T-helper 17 cell (primary cell): ENCODE measurements at places on chromosomes 3 and 15.
A peak's percentile ranks its signal among the peaks of the same experiment; 100 is the strongest.

DNA sequence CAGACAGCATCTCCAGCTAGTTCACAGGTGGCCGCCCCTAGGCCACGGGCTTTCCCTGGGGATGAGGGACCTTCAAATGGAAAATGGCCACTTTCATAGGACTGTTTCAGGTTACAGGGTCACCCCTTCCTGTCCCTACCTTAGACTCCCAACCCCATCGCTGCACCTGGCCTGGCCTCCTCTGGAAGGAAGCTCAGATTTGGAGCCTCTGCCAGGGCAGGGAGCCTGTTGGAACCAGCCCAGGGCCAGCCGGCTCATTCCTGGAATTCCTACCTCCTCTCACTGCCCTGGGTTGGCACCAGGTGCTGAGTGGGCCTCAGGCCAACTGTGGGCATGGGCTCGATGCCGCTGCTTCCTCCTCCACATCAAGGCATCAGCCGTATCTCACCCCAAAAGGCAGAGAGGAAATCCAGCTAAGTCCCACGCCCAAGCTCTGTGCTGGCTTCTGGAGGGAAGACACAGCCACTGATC is 42.2 kb downstream of the KLHL25 start:
- H3K27me3 ChIP-seq, result no peaks in the 10 kb centered on the region
- H3K4me3 ChIP-seq, result no peak overlapping the region
- DNase-seq, result no peak
- H3K27ac ChIP-seq, result peak overlapping the region; percentile 85
- no peaks in the 10 kb centered on the region for H3K36me3 ChIP-seq
- H3K4me1 ChIP-seq, result peaks cover 22% of the 10 kb centered on the region

- H3K36me3 ChIP-seq, result no peaks in the 10 kb centered on the region
- H3K4me1 ChIP-seq, result peaks cover 21% of the 10 kb centered on the region
- H3K4me3 ChIP-seq, result no peak overlapping the region
- peak; percentile 29 for DNase-seq
- peak overlapping the region; percentile 91 for H3K27ac ChIP-seq
Observed at GRCh38 chr15:65916664-65917406, 47.5 kb downstream of the RAB11A start.

- H3K27me3 ChIP-seq, result no peaks in the 10 kb centered on the region
- no peak for DNase-seq
- peaks cover 43% of the 10 kb centered on the region for H3K4me1 ChIP-seq
- H3K36me3 ChIP-seq, result peaks cover 10% of the 10 kb centered on the region
- H3K4me3 ChIP-seq, result peak overlapping the region; percentile 99
- peak overlapping the region; percentile 99 for H3K27ac ChIP-seq
Observed at GRCh38 chr15:60477916-60478565, 901 bp downstream of the ICE2 start.

DNA sequence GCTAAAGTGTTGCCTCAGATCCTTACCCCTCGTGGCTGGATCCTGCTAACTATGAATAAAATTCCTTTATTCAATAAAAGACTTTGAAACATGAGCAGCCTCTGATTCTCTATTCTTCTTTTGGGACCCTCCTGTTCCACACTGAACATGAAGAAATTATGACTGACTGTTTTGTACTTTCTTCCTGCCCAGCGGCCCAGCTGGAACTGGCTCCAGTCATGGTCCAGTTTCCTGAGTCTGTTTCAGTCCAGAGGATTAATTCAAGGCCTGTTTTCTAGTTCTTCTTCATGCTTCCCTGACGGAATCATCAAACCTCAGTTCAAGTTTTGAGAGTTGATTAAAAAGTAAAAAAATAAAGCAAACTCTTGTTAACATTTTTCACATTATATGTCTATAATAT is 52.6 kb upstream of the CP start:
- H3K27ac ChIP-seq, result no peak overlapping the region
- no peak for DNase-seq
- no peaks in the 10 kb centered on the region for H3K36me3 ChIP-seq
- no peak overlapping the region for H3K4me3 ChIP-seq
- peaks cover 9% of the 10 kb centered on the region for H3K4me1 ChIP-seq

GRCh38 chr15:83248151-83249029 is 36.1 kb downstream of the BNC1 start:
- H3K27me3 ChIP-seq, result peaks cover 54% of the 10 kb centered on the region
- DNase-seq, result no peak
- no peaks in the 10 kb centered on the region for H3K4me1 ChIP-seq
- H3K36me3 ChIP-seq, result no peaks in the 10 kb centered on the region

- no peaks in the 10 kb centered on the region for H3K27me3 ChIP-seq
- peaks cover 9% of the 10 kb centered on the region for H3K4me1 ChIP-seq
- H3K27ac ChIP-seq, result peak overlapping the region; percentile 93
- peak overlapping the region; percentile 93 for H3K4me3 ChIP-seq
- H3K36me3 ChIP-seq, result no peaks in the 10 kb centered on the region
Observed at GRCh38 chr3:47512416-47513124, 942 bp downstream of the ELP6 start.

DNA sequence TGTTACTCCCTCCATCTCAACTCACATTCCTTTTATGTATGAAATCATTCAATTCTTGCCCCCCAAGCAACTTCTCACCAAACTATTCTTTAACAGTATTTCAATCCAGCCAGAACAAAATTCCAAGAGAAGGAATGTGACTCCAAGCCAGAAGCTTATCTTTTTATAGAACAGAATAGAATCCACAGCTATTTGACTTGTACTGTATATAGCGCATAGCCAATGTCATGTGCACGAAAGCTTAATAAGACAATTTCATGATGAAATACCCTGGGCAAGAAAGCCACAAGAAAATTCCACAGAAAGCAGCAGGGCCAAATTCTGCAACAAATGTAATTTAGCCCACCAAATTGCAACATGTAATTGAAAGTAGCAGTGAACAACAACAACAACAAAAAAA is 127.6 kb upstream of the UBE2E2 start:
- no peak overlapping the region for H3K4me3 ChIP-seq
- DNase-seq, result no peak
- no peak overlapping the region for H3K27ac ChIP-seq
- no peaks in the 10 kb centered on the region for H3K27me3 ChIP-seq
- H3K36me3 ChIP-seq, result no peaks in the 10 kb centered on the region

GRCh38 chr15:52180196-52180835 is 10.9 kb downstream of the GNB5 start:
- peak overlapping the region; percentile 98 for H3K4me3 ChIP-seq
- no peaks in the 10 kb centered on the region for H3K36me3 ChIP-seq
- H3K27me3 ChIP-seq, result no peaks in the 10 kb centered on the region
- H3K4me1 ChIP-seq, result peaks cover 16% of the 10 kb centered on the region
- DNase-seq, result no peak

DNA sequence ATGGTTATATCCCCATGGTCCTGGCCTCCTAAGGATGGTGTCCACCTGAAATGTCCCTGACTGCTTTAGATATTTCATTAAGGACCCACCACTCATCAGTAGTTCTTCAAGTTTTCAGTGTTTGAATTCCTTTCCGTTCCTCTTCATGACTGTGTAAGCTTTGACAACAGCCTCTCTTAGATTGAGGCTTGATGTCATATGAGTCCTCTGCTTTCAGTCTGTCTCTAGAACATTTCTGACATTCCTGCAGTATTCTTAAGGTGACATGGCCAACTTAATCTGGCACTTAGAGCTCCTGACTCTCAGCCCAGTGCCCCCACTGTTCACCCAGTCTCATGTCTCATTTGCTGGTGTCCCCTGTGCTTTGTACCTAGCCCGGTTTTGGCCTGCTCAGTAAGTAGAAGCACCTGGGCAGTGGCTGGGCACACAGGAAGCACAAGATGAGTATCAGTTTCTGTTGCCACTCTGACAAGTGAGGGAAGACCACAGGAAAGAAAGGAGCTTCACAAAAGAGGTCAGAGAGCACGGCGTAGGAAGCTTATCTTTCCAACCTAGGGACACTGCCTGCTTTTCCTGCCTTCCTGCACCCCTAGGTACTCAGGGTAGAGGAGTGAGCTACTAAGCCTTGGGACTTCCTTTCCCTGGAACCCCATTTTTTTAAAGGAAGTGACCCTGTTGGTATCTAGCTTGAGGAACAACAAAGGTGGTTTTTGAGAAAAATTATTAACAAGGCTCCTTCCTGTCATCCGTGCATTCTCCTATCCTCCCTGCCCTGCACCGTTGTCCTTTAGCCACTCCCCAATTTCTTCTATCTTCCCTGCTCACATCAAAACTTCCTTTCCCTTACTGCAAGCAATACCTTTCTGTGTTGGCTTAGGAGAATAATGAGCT is 103.1 kb downstream of the KLHL25 start:
- H3K27me3 ChIP-seq, result no peaks in the 10 kb centered on the region
- peak overlapping the region; percentile 98 for H3K27ac ChIP-seq
- H3K36me3 ChIP-seq, result peaks cover 11% of the 10 kb centered on the region
- no peak for DNase-seq
- peak overlapping the region; percentile 99 for H3K4me3 ChIP-seq

GRCh38 chr3:183116025-183116614 is 16.8 kb upstream of the MCCC1 start:
- no peaks in the 10 kb centered on the region for H3K36me3 ChIP-seq
- H3K27ac ChIP-seq, result no peak overlapping the region
- DNase-seq, result peak; percentile 13

- H3K4me3 ChIP-seq, result peak overlapping the region; percentile 63
- DNase-seq, result no peak
- peaks cover 4% of the 10 kb centered on the region for H3K36me3 ChIP-seq
- peaks cover 49% of the 10 kb centered on the region for H3K27me3 ChIP-seq
- H3K27ac ChIP-seq, result no peak overlapping the region
Observed at GRCh38 chr15:51077221-51078153, 17.2 kb downstream of the TNFAIP8L3 start.

GRCh38 chr15:87896936-87897335 is 359.6 kb downstream of the NTRK3 start:
- H3K4me3 ChIP-seq, result no peak overlapping the region
- DNase-seq, result no peak
- H3K36me3 ChIP-seq, result no peaks in the 10 kb centered on the region
- no peaks in the 10 kb centered on the region for H3K4me1 ChIP-seq

- DNase-seq, result no peak
- H3K4me3 ChIP-seq, result no peak overlapping the region
- H3K27ac ChIP-seq, result peak overlapping the region; percentile 27
- peaks cover 39% of the 10 kb centered on the region for H3K4me1 ChIP-seq
- peaks cover 2% of the 10 kb centered on the region for H3K36me3 ChIP-seq
- H3K27me3 ChIP-seq, result no peaks in the 10 kb centered on the region
Observed at GRCh38 chr3:153289334-153289808, 127.3 kb downstream of the RAP2B start.

- H3K27me3 ChIP-seq, result no peaks in the 10 kb centered on the region
Observed at GRCh38 chr3:13901935-13902584, 22.2 kb upstream of the WNT7A start.

DNA sequence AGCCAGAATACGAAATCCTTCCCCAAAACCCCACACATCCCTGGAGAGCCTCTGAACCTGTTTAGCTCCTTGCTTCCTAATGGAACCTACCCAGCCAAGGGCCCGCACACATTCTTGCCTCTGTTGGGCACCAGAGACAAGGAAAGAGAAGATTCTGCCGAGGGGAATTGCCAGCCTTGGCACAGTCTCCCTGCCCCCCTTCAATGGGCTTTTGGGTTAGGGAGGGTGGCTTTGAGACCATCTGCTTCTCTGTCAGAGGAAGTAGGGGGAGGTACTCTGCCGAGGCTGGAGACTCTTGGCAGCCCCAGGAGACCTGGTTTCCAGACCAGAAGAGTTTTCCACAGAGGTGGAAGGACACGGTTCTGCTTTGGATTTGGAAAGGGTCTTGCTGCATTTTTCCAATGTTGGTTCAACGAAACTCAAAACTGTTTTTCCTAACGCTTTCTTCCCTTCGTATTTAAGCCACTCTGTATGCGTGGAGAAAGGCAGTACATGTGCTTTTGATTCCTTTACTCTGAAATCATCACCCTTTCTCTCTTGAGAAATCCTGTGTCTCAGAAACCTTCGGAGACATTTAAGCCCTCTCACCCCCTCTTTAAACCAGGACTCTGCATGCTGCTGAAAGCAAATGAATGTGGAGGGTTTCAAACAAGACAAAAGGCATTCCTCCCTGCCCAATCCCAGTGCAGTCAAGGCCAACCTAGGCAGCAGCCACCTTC is 78.8 kb upstream of the PRR23C start:
- no peaks in the 10 kb centered on the region for H3K36me3 ChIP-seq
- H3K27ac ChIP-seq, result no peak overlapping the region
- peaks cover 4% of the 10 kb centered on the region for H3K27me3 ChIP-seq

GRCh38 chr3:55690726-55691125 is 203.6 kb upstream of the WNT5A start:
- H3K36me3 ChIP-seq, result no peaks in the 10 kb centered on the region
- H3K4me1 ChIP-seq, result no peaks in the 10 kb centered on the region
- H3K27ac ChIP-seq, result no peak overlapping the region
- no peak for DNase-seq
- peaks cover 3% of the 10 kb centered on the region for H3K27me3 ChIP-seq
